ENCODE measurements at places on chromosomes 2 and 18. TPM values are rescaled to one million over a fixed set of nuclear protein-coding genes. Genes with fewer than 3 reads are reported as not detected.

DNA sequence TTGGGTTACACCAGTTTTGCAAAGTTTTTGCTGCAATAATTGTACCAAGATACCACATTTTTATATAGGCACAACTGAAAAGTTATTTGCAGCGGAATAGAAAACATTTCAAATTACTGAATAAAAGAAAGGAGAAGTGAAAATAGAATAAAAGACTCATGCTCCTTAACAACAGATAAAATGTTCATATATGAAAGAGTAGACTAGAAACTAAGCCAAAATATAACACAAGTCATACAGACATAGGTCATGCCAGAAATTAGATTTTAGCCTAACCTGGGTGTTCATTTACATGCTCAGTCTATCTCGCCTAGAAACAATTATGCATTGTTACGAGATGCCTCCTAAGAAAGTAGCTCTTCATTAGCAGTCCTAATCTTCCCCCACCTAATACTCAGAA, 16.4 kb upstream of the MAP3K20 start:
- no peaks in the 10 kb centered on the region for H3K4me1 ChIP-seq
- H3K4me3 ChIP-seq: no peak overlapping the region
- H3K27ac ChIP-seq: no peak overlapping the region
- no peaks in the 10 kb centered on the region for H3K36me3 ChIP-seq
- no peak for DNase-seq
- no peaks in the 10 kb centered on the region for H3K27me3 ChIP-seq

DNA sequence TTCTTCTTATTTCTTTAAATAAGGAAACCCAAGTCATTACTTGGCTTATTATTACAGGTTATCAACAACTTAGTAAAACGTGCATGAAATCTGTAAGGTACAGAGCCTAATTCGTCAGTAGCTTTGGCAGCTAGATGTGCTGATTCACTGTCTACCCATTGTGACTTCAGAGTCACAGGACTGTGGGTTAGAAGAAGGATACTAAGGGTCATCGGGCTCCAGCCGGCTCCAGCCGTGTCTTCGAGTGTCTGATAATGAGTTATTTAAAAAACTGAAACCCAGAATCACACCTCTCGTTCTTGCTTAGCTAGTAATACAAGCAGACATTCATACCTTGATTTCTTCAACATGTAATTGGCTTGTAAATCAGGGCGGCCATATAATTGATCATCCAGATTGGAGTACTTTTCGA, 170.5 kb downstream of the FMNL2 start:
- no peaks in the 10 kb centered on the region for H3K4me1 ChIP-seq
- no peak for DNase-seq
- H3K27ac ChIP-seq: no peak overlapping the region
- H3K27me3 ChIP-seq: no peaks in the 10 kb centered on the region

- no peaks in the 10 kb centered on the region for H3K4me1 ChIP-seq
- no peak overlapping the region for H3K4me3 ChIP-seq
- no peaks in the 10 kb centered on the region for H3K27me3 ChIP-seq
- DNase-seq: no peak
- no peaks in the 10 kb centered on the region for H3K36me3 ChIP-seq
These were observed 960.1 kb downstream of the CPS1 start for GRCh38 chr2:211516537-211516936.

- no peaks in the 10 kb centered on the region for H3K27me3 ChIP-seq
- H3K4me3 ChIP-seq: no peak overlapping the region
- H3K36me3 ChIP-seq: no peaks in the 10 kb centered on the region
- no peak for DNase-seq
These were observed 66.6 kb upstream of the WIPF1 start for GRCh38 chr2:174664084-174664759.

DNA sequence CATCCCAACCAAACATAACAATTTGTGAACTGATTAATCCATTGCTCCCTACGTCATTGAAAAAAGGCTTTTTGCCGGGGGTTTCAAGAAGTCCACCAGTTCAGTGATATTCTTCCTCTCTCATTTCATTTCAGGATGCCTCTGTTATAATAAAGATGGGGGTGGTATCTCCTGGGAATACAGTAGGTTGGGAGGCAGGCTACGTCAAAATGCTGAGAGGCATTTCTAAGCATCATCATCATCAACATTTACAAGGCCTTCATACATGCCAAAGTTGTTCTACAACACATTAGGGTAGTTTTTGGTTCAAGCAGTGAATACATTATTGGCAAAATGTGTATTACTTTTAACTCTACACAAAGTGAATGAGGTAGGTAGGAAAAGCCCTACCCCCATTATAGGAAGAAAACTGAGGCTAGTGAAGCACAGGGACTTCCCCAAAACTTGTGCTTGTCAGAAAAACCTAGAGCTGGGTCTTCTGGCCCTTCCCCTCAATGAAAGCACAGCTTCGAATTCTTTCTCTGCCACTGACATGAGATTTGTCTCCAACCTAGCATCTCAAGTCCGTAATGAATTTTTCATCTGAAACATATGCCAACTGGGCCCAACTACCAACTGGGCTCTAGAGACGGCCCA, 11.3 kb downstream of the OSR1 start:
- H3K27ac ChIP-seq: peak overlapping the region; percentile 84
- no peak for DNase-seq
- H3K27me3 ChIP-seq: no peaks in the 10 kb centered on the region
- no peaks in the 10 kb centered on the region for H3K36me3 ChIP-seq
- H3K4me1 ChIP-seq: peaks cover 4% of the 10 kb centered on the region

DNA sequence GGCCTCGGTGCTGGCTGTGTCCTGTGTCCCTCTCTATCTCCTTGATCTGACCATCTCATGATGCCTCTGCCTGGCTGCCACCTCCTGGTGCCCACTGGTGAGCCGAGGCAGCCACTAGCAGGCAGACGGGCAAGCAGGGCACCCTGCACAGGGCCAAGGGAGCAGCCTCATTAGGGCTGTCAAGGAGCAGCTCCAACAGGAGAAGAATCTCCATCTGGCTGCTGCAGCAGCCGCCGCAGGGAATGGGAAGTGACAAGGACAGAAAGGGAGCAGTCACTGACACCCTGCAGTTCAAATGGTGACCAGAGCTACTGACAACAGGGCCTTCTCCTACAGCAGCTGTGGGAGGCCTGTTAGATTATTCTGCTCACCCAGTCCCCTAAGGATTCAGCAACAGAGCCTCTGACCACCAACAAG, 32.6 kb downstream of the ALPK2 start:
- DNase-seq: no peak
- H3K4me1 ChIP-seq: no peaks in the 10 kb centered on the region
- H3K27ac ChIP-seq: no peak overlapping the region
- no peaks in the 10 kb centered on the region for H3K27me3 ChIP-seq
- no peak overlapping the region for H3K4me3 ChIP-seq

DNA sequence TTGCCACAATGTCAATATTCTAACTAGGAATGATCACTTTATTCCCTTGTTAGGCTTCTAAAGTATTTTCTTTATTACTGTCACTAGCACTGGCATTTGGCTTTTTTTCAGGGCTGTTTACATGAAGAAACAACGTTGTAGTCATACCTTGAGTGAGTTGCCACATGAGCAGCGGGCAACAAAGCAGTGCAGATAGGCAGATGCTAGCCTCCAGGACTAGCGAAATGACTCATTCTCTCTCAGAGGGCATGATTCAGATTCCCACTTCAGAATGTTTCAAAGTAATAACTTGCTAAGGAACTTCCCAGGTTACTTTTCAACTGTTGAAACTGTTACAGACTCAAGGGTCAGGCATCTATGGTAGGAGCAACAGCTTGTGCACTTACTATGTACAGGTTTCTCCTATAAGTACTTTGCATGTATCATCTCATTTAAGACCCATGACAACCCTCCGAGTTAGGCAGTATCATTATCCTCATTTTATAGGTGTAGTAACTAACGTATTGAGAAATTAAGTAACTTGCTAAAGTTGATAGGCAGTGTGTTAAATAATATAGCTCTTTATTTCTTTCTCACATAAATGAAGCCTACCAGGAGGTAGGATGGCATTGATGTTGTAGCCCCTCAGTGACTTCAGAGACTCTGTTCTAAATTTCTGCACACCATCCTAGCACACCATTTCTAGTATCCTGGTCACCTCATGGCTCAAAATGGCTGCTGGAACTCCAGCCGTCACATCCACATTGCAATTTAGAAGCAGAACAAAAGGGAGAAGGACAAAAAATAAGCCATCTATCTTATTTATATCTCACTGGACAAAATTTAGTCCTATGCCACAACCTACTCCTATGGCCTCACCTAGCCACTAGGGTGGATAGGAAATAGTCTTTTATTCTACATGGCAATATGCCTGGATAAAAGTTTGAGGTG, 83.3 kb downstream of the ICOS start:
- H3K27ac ChIP-seq: no peak overlapping the region
- H3K27me3 ChIP-seq: no peaks in the 10 kb centered on the region
- no peaks in the 10 kb centered on the region for H3K36me3 ChIP-seq
- no peak for DNase-seq
- H3K4me1 ChIP-seq: no peaks in the 10 kb centered on the region

DNA sequence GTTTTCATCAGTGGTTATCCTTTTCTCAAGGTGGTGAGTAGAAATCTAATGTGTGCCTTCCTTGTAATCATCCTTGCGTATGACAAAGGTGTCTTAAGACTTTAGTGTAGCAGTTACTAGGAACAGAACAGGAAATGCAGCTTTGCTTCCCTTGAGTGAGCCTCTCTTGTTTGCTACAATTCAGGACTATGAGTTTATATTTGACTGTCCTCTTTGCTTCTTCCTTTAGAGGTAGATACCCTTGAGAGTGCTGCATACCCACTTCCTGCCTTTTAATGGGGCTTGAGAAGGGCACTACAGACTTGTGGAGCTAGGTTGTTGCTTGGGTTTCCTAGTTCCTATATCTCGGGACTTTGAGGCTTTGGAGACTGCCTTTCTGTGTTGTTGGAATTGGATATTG, 3.8 kb downstream of the KCNJ13 start:
- H3K27me3 ChIP-seq: no peaks in the 10 kb centered on the region
- H3K27ac ChIP-seq: no peak overlapping the region
- no peaks in the 10 kb centered on the region for H3K4me1 ChIP-seq
- H3K36me3 ChIP-seq: no peaks in the 10 kb centered on the region
- H3K4me3 ChIP-seq: no peak overlapping the region

DNA sequence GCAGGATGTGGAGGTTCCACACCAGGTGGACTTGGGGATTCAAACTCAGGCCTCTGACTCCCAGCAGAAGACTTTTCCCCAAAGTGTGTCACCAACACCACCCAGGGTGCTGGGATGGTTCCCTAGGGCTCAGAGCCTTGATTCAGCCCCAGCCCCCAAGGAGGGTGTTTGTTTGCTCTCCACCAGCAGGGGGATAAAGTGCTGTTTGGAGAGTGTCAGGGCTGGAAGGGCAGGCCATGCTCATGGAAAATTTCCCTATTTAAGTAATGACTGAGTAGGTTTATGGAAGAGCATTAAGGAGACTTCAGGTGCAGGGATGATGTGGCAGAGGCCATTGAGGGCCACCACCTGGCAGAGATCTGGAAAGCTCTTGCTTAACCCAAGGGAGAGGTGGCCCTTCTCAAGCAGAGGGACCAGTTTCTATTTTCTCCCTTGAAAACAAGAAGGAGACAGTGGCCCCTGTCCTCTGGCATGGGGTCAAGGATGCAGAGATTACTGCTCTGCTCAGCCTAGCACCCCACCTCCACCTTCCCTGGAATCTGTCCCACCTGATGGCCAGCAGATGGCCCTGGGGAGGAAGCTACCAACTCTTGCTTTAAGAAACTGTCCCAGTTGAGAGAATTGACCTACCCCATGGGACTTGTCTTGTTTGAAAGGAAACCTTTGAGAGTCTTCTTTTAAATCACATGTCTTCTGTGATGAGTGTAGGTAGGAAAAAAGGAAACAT, 122.1 kb downstream of the ACOXL start:
- no peak overlapping the region for H3K27ac ChIP-seq
- H3K36me3 ChIP-seq: no peaks in the 10 kb centered on the region
- H3K4me1 ChIP-seq: no peaks in the 10 kb centered on the region
- no peaks in the 10 kb centered on the region for H3K27me3 ChIP-seq
- H3K4me3 ChIP-seq: no peak overlapping the region

DNA sequence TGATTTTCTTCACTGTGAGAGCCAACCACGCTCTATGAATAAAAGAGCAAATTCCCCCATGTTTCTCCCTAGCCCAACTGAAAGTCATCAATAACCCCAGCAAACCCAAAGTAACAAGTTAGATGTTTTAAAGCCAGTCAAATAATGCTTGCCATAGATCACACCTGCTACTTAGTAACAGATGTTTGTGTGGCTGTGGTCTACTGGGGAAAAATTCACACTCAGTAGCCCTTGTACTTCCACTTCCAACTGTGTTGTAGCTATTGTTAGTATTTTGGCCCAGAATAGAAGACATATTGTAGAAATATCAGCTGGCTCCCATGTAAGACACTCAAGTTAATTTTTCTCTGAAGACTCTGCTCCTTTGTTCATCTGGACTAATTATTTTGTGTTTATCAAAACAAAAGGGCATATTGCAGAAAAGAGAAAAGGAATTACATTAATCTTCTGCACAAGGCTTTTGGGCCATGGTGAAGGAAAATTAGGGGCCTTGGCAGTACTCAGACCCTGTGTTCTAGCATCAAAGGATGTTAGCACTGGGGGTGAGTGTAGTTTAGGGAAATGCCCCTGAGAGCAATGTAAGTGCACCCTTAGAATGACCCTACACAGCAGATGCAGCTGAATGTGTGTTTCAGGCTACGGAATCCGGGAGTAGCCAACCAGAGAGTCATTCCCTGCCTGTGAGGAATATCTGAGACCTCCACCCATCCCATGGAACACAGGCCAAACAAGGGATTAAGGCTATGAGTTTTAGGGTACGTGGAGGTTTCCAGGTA, 521.9 kb downstream of the EPHA4 start:
- DNase-seq: no peak
- no peaks in the 10 kb centered on the region for H3K36me3 ChIP-seq
- no peak overlapping the region for H3K4me3 ChIP-seq
- H3K27ac ChIP-seq: no peak overlapping the region

DNA sequence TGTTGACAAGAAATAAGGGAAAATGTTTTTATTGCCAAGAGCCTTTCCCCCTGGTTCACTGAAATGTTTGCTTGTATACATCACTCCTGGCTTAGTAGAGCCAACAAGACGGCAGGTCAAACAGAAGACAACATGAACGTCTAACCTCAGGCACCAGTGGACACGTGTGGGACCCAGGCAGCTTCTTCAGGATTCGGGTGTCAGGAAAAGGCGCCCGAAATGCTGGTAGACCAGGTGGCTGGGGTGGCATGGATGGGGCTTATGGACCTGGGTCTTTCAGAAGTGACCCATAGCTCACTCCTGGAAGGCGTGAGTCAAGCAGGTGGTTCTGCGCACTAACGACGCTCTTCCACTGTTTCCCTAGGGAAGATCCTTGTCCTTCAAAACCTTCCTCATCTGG, 23.3 kb upstream of the NFATC1 start:
- no peak overlapping the region for H3K27ac ChIP-seq
- no peak overlapping the region for H3K4me3 ChIP-seq

GRCh38 chr2:170115501-170116229, 62.3 kb upstream of the MYO3B start:
- H3K4me1 ChIP-seq: no peaks in the 10 kb centered on the region
- DNase-seq: no peak
- H3K27me3 ChIP-seq: no peaks in the 10 kb centered on the region
- H3K27ac ChIP-seq: no peak overlapping the region

VWC2L gene
- not detected for total RNA-seq

RAMP1 gene
- 388 TPM for total RNA-seq

All from uterus (tissue), 4 donors.